ENCODE measurements at places on chromosomes 6 and 20.

GRCh38 chr6:107866606-107867301, 42.6 kb upstream of the SCML4 start:
- no peak for DNase-seq

DNA sequence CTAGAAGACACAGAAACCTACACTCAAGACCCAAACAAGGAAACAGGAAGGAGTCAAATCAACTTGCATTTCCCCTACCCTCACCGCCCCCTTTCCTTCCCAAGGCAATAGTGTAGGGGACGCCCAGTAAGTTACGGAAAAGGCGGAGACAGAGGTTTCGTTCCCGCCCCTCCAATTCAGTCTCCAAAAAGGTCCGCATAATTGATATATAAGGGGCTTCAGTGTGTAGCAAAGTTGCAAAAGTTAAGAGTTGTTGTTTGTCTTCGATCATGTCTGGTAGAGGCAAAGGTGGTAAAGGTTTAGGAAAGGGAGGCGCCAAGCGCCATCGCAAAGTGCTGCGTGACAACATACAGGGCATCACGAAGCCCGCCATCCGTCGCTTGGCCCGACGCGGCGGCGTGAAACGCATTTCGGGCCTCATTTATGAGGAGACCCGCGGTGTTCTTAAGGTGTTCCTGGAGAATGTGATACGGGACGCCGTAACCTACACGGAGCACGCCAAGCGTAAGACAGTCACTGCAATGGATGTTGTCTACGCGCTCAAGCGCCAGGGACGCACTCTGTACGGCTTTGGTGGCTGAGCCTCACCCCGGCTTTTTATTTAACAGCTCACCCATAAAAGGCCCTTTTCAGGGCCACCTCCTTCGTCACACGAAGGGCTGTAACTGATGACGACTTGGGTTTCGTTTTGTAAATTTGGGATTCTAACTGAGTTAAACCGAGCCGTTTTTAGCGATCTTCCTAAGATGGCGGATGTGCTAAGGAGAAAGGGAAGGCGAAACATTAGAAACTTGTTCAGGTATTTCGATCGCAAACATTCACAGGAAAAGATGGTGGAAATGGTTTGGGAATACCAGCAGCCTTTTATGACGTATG, 124.6 kb upstream of the BTN3A2 start:
- DNase-seq, result peak; percentile 81

DNA sequence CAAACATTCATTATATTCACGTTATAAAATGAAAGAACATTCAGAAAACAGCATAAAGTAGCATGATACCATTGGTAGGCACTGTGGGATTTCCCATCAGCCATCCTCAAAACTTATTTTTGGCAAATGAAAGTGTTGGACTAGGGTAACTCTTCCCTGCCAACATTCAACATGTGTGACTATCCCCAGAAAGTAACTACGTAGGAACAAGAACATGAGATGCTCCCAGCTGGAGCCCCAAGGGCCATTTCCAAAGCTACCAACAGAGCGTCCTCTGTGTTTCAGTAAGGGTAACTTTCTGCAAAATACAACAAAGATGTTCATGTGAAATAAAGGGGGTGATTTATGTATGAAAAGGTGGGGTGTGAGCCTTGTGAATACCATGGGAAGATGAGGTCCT, 28.4 kb upstream of the PTPN1 start:
- no peak for DNase-seq

GRCh38 chr6:12848964-12849808, 132.6 kb downstream of the PHACTR1 start:
- DNase-seq, result no peak

DNA sequence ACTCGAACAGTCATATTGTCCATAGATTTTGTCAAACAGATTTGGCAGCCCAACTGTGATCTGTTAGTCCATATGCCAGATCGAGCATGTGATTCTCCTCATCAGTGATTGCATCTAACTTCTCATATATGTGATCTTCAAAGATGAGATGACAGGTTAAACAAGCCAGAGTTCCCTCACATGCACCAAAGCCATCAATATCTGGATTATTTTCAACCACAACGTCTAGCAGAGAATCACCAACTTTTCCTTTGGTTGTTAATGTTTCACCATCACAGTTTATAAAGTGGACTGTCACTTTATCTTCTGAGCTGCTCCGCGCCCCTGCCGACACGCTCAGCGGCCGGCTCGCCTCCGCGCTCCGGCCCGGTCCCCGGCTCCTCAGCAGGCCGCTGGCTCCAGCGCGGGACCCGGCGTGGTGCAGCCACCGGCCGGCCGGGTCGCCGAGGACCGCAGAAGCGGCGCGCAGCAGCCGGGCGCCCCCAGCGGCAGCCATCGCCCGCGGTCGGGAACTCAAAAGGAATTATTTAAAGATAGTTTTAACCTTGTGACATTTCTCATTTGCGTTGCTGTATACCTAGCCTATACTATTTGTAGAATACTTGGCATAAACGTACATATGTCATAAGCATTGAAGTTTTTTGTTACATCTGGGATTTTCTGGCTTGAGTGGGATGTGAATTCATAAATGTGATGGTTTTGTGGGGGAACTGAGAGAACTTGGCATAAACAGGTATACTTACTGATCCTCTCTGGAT, 40.1 kb upstream of the DYNLRB1 start:
- DNase-seq, result peak; percentile 67

GRCh38 chr6:163300838-163301237, 113.7 kb upstream of the QKI start:
- no peak for DNase-seq
